Stimulated activated CD4-positive, alpha-beta T cell treated with anti-CD3 and anti-CD28 coated beads, Interleukin-2, amount 100 ng/mL, for 48 hours (primary cell): ENCODE measurements at places on chromosomes 5 and 9.

DNA sequence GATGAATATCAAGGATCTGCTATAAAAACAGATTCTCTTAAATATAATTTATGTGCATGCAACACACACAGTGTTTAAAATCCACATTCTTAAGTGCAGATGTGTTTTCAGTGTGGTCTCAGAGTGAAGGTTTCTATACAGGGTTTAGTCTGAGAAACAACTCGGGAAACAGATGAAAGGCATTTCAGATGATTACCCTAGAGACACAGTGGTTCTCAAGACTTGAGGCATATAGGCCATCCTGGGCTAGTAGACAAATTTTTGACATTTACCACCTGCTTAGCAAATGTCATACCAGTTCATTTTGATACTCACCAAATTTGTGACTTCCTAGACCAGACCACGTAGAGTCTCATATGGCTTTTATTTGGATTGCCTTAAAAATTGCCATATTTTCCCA is 216.5 kb downstream of the ARL15 start:
- no peak for DNase-seq

- DNase-seq: no peak
Measured at GRCh38 chr5:32521481-32521880, 63.9 kb upstream of the SUB1 start.

- DNase-seq: no peak
Measured at GRCh38 chr5:150587016-150587415, 53.4 kb upstream of the SYNPO start.

- DNase-seq: no peak
Measured at GRCh38 chr9:77592476-77592875, 55.6 kb downstream of the GNA14 start.

- no peak for DNase-seq
Measured at GRCh38 chr9:84331119-84331809, 9.3 kb downstream of the SLC28A3 start.

GRCh38 chr5:36494841-36495601 is 111.4 kb upstream of the SLC1A3 start:
- no peak for DNase-seq

GRCh38 chr9:20139763-20140290 is 351.0 kb upstream of the SLC24A2 start:
- no peak for DNase-seq

DNA sequence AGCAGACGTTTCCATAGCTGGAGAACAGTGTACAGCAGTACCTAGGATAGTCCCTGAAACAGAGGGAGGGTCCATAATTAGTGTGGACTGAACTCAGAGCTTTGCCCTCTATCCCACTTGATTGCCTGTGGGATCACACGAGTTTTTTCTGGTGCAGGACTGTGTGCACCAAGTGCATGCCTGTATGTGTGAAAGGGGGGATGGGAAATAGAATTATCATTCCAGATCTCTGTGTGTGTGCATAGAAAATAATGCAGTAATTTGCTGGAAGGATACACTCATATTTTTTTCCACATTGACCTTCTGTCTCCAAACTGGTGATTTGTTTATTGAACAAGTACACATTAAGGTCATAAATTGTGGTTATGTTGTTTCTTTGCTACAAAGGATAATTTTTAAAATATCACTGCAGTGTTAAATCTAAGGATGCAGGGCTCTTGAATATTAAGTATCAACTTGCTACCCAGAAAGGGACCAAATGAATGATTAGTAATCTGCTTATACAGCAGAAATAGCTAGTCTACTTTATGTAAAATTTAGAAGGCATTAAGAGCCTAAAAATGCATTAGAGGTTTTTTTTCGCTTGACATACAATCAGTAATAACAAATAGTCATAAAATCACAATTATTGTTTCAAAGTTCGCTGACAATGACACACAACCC is 292.9 kb downstream of the CDH18 start:
- DNase-seq: no peak

- DNase-seq: no peak
Measured at GRCh38 chr9:99712214-99712613, 109.5 kb upstream of the NR4A3 start.

DNA sequence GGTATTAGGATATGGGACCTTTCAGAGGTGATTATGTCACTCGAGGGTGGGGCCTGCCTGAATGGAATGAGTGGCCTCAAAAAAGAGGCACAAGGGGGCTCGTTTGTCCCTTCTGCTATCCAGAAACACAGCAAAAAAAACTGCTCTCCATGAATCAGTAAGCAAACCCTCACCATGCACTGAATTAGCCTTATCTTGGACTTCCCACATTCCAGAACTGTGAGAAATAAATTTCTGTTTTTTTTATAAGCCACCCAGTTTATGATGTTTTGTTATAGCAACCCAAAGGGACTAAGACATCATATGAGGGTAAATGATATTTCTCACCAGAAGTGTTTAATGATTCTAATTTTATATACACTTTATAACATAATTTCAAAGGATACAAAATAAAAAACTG is 476.6 kb upstream of the EDIL3 start:
- DNase-seq: no peak

DNA sequence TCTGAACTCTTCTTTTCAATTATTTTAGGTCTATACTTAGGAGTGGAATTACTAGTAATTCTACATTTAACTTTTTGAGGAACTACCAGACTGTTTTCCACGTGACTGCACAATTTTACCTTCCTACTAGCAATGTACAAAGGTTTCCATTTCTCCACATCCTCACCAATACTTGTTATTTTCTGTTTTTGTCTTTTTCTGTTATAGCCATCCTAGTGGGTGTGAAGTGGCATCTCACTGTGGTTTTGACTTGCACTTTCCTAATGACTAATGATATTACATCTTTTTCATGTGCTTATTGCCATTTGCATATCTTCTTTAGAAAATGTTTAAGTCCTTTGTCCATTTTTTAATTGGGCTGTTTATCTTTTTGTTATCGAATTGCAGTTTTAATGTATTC is 136.9 kb upstream of the EGFLAM start:
- no peak for DNase-seq

DNA sequence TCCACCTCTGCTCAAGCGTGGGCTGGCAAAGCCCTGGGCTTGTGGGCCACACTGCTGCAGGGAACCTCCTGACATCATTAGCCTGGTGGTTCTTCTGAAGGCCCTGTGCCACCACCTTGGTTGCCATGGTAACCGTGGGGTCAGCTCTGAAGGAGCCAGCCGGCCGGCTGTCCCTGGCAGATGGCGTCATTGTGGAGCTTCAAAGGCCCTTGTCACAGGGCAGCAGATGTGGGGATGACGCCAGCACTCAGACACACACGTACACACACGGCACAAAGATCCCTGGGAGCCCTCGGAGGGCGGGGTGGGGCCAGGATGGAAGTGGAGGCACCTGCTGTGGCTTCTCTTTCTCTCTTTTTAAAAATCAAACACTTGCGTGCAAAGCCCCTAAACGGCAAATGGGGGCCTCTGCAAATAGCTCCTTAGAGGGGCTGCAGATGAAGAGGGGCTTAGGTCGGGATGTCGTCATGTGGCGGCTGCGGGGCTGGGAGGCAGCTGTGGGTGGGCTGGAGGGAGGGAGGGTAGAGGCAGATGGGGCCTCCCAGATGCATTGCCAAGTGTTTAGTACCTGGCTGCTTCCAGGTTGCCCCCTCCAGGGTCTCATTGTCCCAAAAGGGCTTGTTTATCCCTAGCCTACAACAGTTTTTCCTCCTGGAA is 19.5 kb upstream of the RPL26L1 start:
- DNase-seq: no peak

DNA sequence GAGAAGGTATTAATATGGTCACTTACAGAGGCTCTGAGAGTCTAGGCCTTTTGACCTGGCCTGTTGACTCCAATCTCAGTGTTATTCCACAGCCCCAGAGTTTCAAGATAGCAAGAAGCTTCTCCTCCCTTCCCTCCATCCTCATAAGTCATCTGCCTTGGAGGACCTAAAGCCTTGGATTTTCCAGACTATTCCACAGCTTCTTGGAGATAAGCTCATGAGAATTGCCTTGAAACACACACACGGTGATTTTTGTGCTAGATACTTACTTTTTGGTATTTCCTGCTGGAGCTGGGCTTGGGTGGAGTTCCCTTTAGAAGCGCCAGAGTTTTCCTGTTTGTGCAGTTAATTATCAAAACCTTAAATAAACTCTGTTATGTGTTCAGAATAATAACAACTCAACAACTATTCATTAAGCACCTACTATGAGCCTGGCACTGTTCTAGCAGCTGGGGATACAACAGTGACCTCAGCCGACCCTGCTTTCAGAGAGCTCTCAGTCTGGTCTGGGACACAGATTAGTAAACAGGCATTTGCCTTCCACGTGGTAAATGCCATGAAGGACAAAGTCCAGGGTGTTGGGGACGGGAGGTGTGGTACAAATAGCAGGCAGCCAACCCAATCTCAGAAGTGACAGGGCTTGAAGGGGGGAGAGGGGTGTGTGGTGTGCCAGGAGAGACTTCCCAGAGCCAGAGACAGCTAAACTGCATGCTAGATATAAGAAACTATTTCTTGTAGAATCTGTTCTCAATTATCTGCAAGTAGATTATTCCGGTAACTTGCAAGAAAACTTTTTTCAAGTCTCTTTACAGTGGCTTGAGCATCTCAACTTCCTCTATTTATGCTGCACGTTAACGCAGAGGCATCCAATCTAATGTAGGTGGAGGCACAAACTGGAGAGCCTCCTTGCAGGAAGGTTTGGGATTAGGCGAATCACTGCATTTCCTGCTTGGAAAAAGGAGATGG is 55.9 kb upstream of the KLF9 start:
- DNase-seq: no peak

DNA sequence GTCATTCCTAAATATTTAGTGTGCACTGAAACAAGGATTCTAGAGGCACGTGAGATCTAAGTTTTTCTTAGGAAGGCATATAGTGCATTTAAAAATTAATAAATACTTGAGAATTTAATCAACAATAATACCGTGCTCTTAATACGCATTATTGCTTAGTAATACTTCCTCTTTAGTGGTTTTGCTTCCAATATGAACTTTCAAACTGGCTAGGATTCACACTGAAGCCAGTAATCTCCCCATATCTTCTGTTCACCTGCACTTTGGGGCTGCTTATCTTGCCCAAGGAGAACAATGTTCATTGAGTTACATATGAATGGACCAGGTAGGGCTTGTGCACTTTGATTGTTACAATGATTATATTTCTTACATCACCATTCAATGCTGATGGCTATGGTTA is 180.5 kb upstream of the RIOK2 start:
- no peak for DNase-seq
